ENCODE measurements at places on chromosomes 2 and 18. TPM values are rescaled to one million over a fixed set of nuclear protein-coding genes. Genes with fewer than 3 reads are reported as not detected.

- DNase-seq = no peak
Observed at GRCh38 chr2:54429054-54429453, 27.1 kb upstream of the SPTBN1 start.

DNA sequence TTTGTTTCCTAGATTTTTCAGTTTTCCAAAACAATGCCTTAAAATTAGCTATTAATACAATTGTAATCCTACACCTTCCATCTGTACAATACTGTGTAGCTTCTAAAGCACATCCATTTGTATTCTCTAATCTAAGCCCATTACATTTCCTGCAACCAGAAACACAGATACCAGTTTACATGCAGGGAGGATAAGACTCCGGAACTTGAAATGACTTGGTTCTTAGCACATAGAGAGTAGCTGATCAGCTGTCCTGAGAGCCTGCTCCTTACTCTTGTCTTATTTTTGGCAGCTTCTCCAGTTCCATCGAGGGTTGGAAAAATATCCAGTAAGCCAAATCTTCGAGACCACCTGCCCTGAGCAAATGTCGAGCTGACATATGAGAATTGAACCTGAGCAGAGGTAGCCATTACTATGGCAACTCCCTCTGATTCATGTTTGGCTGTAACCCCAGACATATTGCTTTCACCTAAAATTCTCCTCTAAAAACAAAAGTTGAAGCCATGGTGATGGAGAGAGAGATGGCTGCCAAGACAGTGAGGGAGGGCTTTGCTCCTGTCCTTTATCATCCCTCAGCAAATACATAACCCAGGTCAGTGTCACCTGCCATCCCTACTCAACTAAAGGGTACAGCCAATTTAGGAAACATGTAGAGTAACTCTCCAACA is 542.8 kb downstream of the IRS1 start:
- DNase-seq = no peak

DNA sequence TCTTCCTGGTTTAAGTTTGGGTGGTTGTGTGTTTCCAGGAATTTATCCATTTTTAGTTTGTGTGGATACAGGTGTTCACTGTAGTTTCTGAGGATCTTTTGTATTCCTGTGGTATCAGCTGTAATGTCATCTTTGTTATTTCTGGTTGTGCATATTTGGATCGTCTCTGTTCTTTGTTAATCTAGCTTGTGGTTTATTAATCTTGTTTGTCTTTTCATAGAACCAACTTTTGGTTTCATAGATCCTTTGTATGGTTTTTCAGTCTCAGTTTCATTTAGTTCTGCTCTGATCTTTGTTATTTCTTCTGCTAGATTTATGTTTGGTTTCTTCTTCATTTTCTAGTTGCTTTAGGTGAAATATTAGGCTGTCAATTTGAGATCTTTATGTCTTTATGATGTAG is 202.4 kb upstream of the ZSWIM2 start:
- DNase-seq = no peak

GRCh38 chr2:20398956-20399567 is 47.8 kb upstream of the RHOB start:
- no peak for DNase-seq

- DNase-seq = no peak
Observed at GRCh38 chr18:26397019-26397418, 151.3 kb downstream of the KCTD1 start.

Gene GRB14
- total RNA-seq = 15.5 TPM

Gene ORMDL1
- total RNA-seq = 28.5 TPM

Gene LOXHD1
- 0.14 TPM for total RNA-seq

Gene MAP3K19
- not detected for total RNA-seq
